NT2/D1 (cell line): ENCODE measurements at places on chromosomes 2 and 18.

GRCh38 chr2:191539068-191539467 lies 138.9 kb upstream of the NABP1 start:
- DNase-seq, result peak; percentile 16

GRCh38 chr18:23816740-23817139 lies 127.5 kb downstream of the LAMA3 start:
- DNase-seq, result no peak

GRCh38 chr18:74996055-74996454 lies 212.9 kb downstream of the PTGR3 start:
- DNase-seq, result no peak

- DNase-seq, result no peak
Measured at GRCh38 chr2:189633392-189633811, 27.9 kb upstream of the ASNSD1 start.

GRCh38 chr2:174013315-174013751 lies 48.2 kb upstream of the SP3 start:
- DNase-seq, result no peak

GRCh38 chr18:59021500-59021899 lies 118.2 kb upstream of the SEC11C start:
- no peak for DNase-seq

DNA sequence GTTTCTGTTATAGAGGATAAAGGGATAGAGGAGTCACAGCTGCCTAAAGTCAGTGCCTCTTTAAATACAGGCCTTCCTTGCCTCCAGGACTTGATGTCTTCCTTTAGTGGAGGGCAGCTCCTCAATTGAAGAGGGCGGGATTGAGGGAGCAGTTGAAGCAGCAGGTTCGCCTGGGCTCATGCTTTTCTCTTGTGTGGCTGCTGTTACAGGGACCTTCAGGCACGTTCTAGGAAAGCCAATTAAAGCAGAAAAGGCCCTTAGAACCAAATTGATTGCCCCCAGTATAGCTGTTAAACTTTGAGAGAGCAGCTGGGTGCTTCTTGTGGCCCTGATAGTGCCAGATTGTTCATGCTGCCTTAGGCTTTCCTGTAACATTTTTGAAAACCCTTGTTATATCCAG lies 42.0 kb upstream of the LTBP1 start:
- no peak for DNase-seq

DNA sequence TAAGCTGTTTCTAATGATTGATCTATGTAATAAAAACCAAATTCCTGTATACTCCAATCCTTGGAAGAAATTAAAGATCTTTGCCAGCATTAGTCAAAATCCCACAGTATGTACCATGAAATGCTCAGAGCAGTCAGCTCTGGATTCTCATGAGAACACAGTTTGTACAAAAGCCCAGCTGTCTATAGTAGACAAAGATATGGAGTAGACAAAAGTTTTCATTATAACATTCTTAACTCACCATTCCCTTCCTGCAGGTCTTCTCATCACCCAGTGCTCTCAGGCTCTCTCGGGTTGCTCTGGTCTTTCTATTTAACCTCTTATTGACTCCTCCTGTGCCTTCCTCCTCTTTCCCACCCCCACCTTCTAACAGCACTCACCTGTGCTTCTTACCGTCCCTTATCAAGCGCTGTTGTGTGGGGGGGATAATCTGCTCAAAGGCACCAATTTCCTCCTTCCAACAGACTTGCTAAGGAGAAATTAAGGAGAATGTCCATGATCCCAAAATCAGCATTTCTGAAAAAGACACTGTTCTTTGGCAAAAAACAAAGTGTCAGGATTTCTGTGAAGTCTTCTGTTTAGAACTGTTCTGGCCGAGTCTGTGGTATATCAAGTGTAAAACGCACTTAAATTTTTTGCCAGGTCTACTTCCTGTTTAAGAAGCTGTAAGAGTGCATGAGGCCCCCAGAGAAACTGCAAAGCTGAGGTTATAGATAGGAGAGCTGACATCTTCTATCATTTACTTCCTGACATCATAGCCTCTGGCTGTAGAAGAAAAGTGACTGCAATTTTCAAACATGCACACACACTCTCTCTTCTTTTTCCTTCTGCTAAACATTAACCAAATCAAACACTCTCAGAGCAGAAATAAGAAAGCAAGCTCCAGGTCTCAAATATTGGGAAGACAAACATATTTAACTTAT lies 144.1 kb downstream of the EVA1A start:
- DNase-seq, result no peak

DNA sequence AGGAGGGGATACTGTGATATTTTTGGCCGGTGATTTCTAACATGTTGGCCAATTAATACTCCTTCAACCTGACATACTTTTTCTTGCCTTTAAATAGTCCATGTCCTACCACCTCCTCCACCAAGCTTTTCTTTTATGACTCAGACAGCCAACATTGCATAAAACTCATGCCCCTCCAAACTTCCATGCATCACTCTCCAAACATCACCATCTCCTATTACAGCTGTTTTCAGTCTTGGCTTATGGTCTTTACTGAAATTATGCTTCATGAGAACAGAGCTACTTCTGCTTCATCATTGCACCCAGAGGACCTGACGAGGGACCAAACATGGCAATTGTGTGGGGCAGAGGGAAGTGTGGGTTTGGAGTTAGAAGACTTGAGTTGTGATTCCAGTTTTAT lies 305.4 kb downstream of the LPIN1 start:
- DNase-seq, result no peak
